ENCODE measurements at places on chromosomes 5 and 9.

DNA sequence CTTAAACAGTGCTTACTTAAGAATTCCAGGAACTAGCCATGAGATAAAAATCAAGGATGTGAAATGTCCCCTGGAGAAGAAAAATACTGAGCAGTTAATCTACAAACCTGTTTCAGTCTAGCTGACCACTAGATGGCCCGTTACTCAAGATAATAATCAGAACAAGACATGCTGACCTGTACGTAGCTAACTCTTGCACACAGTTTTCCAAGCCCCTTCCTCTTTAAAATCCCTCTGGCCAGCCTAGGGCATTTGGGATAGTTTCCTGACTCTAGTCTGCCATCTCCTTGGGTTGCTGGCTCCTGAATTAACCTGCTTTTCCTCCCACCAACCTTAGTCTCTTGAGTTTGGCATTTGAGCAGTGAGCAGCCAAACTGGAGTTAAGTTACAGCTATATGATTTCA, 59.2 kb upstream of the TRAF1 start:
- no peak for DNase-seq

DNA sequence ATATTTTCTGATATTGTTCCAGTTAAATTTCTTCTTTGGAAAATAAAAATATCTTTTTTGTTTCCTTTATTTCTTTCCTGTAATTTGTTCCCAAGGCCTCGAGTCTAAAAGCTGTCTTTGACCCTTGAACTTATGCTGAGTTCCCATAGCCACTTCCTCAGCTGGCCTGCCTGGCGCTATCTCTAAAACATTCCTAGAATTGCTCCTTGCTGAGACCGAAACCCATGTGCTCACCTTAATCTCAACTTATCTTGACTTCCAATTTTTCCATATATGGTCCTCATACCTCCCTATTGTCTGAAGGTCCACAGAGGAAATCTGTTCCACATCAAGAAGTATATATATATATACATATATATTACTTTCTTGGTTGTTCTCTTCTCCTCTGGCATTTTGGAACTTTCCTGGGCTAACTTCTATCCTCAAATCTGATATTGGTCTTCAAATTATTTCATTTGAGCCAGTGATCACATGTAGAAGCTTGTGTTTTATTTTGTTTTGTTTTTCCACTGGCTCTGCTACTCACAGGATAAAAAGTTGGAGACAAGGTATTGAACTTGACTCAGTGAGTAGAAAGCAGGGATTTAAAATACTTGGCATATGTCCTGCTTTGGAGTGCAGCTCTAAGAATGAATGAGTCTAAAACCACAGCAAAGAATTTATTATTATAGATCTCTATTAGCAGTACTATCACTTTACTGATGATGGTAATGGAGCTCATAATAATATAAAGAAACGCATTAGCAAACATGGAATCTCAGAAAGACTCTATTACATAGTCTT, 45.2 kb downstream of the ENC1 start:
- DNase-seq, result no peak

DNA sequence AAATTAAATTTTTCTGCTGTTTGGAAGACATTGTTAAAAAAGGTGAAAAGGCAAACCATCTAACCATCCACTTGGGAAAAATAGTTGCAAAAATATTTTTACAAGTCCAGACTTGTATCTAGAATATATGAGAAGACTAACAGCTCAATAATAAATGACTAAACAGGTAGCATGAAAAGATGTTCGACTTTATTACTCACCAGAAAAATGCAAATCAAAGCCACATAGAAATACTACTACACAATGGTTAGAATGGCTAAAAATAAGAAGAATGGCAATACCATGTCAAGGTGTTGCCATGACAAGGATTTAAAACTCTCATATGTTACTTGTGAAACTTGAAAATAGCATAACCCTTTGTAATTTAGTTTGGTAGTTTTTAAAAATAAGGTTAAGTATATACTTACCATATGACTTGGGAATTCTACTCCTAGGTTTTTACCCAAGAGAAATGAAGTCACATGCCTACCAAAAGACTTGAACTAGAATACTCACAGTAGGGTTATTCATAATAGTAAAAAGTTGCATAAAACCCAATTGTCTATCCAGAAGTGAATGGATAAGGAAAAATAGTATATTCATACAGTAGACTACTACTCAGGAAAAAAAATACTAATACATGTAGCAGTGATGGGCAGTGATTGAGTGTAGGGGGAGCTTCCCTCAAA, 93.8 kb downstream of the VPS13A start:
- no peak for DNase-seq

DNA sequence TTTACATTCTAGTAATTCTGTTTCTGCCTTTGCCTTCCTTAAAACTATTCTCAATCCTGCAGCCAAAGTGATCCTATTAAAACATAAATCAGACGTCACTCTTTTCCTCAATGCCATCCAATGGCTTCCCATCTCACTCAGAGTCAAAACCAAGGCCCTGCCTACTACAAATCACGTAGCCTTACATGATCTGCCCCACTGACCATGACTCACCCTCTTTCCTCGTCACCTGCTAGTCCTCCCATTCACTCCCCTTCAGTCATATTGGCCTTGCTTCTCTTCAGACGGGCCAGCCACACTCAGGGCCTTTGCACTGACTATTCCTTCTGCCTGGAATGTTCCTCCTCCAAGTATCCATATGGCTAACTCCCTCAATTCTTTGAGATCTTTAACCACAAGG, 39.0 kb upstream of the DMXL1 start:
- no peak for DNase-seq

Measured in stimulated activated CD4-positive, alpha-beta T cell treated with anti-CD3 and anti-CD28 coated beads, Interleukin-1b, Interleukin-23, amount 100 ng/mL, for 1 hour (primary cell).